ENCODE measurements at places on chromosomes 5 and 9.

GRCh38 chr5:57804007-57804444, 321.4 kb upstream of the ACTBL2 start:
- no peak for DNase-seq

DNA sequence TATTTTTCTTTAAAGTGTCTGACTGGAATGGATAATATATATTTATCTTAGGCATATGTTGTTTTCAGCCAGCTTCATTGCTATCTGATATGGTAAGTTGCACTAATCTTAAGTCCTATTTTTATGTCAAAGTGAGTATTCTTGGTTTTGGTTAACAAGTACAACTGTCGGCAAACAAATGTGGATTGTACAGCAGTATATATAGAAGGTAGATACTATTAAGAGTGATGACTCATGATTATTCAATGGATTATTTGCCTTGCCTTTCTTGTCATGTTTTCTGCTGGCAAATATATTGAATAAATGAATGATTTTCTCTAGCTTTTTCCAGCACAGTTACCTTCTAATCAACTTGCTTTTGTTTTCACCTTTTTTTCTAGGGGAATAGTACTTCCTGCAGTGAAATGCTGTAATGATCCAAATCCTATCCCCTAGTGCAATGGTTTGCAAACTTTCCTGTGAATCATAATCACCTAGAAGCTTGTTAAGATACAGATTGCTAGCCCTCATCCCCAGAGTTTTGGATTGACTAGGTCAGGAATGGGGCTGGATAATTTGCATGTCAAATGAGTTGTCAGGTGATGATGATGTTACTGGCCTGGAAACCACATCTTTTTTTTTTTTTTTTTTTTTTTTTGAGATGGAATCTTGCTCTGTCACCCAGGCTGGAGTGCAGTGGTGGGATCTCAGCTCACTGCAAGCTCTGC, 60.8 kb upstream of the ARRDC3 start:
- DNase-seq: no peak

DNA sequence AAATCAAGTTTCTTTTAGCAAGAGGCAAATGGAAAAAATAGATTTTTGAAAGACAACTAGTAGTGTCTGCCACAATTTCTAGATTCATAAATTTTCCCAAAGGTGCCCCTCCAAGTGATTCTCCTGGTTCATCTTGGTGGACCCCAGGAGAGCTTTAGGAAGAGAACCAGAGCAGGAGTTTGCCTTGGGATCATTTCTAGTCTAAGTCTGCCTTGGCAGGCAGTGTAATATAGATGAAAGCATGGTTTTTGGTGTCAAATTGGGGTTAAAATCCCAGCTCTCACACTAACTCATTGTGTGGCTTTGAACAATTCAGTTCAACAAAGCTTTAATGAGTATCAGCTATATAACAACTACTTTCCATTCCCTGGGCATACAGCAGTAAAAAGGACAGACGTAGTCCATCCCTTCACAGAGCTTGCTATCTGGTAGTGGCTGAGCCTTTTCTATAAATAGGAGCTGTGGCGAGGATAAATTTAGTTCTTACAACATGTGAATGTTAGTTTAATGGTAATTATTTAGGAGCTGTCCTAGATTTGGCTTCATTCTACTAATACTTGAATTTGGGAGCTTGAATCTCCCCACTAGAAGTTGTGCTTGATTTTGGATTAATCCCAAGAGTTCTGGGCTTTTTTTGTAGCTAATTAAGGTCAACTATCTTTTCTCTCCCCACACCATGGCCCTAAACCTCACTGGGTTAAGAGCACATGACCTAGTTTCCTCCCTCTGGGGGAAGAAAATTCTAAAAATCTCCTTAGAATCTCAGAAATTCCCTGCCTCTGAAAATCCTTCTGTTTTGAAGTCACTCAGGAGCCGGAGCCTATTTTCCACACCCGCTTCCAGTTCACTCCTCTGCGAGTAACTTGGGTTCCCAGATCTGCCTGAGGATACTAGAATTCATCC, 197.8 kb downstream of the PCSK1 start:
- DNase-seq: no peak

DNA sequence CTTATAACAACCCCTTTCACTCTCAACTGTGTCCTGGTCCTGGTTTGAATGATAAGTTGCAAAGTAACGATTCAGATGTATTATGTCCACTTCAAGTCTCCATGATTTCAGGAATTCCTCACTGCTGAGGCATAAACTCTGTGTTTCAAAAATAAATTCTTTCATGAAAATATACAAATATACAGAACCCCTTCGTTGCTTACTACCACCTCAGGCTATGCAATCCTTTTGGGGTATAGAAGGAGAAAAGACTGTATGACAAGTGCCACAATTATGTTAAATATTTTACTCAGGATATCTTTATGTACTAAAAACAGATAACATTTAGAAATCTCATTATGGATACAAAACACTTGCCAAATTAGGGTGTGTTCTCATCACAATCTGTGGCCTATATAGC, 190.7 kb downstream of the KCTD16 start:
- no peak for DNase-seq

GRCh38 chr9:84305497-84306131, 34.9 kb downstream of the SLC28A3 start:
- DNase-seq: no peak

- DNase-seq: no peak
These were observed 130.9 kb upstream of the CHD1 start for GRCh38 chr5:99059685-99060084.

- DNase-seq: no peak
These were observed 40.5 kb downstream of the NKD2 start for GRCh38 chr5:1048861-1049838.

- no peak for DNase-seq
These were observed 11.7 kb downstream of the MLLT3 start for GRCh38 chr9:20610591-20610990.

DNA sequence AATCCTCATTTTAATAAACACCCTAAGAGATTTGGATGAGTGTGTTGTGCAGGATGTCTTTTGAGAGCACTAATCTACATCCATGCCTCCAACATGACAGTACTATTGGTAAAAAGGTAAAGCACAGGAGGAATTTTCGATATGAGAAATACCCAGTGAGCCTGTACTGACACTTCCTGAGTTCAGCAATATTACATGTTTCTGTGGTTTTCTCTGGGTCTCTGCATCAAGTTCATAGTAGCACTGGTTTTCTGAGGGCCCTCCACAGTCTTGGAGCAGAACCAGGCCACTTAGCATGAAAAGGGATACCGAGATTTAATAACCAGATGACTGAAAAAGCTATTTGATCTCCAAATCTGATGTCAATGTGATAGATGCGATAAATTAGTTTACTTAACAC, 524.1 kb downstream of the TMEM38B start:
- no peak for DNase-seq

GRCh38 chr9:137070906-137071275, 534 bp upstream of the SAPCD2 start:
- DNase-seq: no peak

DNA sequence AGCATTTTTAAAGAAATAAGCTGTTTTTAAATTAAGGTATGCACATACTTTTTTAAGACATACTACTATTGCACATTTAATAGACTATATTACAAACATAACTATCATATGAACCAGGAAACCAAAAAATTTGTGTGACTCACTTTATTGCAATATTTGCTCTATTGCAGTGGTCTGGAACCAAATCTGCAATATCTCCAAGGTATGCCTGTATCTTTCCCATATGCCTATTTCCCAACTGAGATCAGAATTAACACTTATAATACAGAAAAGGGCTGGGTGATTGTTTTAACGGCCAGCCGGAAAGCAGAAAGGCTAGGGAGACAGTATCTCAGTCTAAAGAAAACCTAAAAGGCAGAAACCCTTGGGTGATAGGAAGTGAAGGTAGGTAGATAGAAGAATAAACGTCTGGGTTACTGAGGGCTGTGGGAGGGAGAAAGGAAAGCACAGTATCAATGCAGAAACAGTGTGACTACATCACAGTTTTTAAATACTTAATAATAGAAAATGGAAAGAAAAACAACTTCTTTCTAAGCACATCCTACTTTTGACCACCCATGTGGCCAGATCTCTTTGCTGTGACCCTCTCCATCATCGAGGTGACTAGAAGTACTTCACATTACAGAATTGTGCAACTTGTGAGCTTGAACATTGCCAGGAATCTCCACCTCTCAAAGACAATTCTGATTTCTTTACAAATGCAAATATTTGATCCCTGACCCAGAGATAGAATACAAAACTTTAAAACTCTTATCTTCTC, 126.4 kb downstream of the LPAR1 start:
- no peak for DNase-seq

All from CD4-positive, alpha-beta memory T cell (primary cell).